ENCODE measurements at places on chromosomes 13 and 19.
A peak's percentile ranks its signal among the peaks of the same experiment; 100 is the strongest.

GRCh38 chr19:33204136-33204973 is 10.2 kb downstream of the LRP3 start:
- DNase-seq = peak; percentile 11

DNA sequence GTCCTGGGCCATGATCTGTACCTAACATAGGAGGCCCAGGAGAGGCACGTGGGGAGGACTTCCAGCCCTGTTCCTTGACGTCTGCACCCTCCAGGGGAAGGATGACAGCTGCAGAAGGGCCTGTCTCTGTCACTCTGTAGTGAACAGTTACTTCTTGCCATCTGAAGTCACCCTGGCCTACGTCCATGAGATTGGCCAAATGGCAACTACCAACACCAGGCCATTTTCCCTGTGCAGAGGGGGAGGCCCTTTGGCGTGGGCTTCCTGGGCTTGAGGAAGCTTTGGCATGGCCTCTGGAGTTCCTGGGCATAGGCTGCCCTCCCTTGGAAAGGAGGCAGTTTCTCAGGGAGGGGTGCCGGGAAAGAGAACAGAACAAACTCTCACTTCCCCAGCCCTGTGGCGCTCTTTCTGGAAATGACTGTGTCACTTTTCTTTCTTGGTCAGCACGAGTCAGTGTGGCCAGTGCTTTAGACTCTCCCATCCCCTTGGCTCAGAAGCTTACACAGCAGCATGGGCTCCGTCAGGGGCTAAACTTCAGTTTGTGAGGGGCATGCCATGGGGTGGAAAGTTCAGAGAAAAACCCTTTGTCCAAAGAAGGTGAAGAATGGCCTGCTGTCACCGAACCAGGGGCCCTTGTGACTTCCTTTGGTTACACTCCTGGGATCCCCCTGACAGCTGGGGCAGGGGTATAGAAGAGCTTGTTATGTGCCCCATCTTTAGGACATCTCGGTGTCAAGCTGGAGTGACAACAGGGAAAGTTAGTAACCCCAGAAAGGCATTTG is 5.3 kb downstream of the CARM1 start:
- no peak for DNase-seq

DNA sequence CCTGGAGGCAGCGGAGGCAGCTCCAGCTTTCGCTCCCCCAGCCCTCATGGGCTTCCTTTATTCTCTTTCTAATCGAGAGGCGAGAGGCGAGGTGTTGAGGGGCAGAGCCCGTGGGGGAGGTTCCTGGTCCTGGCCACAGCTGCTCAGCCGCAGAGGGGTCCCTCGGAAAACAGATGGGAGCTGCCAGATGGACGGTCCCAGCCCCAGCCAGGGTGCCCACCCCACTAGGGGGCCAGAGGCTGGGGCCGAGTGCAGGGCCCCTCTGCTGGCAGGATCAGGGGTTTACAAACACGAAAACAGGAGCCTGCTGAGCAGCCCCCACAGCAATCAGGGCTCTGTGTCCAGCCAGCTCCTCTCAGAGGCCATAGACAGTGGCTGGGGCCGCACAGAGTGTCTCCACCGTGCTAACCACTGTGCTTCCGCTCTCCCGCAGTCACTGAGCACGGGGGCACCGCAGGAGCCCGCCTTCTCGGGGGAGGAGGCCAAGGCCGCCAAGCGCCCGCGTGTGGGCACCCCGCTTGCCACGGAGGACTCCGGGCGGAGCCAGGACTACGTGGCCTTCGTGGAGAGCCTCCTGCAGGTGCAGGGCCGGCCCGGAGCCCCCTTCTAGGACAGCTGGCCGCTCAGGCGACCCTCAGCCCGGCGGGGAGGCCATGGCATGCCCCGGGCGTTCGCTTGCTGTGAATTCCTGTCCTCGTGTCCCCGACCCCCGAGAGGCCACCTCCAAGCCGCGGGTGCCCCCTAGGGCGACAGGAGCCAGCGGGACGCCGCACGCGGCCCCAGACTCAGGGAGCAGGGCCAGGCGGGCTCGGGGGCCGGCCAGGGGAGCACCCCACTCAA is 182.2 kb downstream of the KDM4B start:
- DNase-seq = no peak

DNA sequence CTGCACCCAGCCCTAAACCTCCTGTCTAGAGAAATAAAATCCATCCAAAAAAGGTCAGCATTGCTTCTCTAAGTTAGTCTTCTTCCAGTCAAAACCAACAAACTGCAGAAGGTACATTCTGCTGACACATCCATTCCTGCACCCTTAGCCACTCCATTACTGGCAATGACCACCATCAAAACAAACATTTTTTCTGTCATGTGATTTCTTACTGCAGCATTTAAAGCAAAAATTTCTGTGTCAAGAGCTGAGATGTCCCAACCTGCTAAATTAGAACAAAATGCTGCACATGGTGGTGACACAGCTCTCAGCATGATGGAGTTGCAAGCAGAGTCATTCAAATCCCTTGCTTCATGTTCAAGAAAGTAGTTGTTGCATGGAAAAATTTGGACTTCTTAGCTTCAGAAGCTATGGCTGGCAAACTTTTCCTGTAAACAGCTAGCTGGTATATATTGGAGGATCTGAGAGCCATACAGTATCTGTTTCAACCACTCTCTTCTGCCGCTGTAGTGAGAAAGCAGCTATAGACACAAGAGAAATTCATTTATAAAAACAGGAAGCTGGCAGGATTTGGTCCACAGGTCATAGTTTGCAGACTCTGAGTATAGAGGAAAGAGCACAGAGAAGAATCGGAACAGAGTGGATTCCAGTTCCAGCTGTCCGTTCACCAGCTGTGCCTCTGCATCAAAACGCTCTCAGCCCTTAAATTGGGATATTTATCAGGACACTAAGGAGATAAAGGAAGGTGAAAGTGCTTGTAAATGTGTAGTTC is 17.4 kb downstream of the RUBCNL start:
- no peak for DNase-seq

DNA sequence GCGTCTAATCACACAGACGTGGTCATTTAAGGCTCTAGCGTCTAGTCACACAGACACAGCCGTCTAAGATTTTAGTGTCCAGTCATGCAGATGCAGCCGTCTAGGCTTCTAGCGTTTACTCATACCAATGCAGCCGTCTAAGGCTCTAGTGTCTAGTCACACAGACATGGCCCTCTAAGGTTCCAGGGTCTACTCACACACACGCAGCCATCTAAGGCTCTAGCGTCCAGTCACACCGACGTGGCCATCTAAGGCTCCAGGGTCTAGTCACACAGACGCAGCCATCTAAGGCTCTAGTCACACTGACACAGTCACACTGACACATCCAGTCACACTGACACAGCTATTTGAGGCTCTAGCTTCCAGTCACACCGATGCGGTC is 55.7 kb downstream of the KLF2 start:
- DNase-seq = no peak

- no peak for DNase-seq
Measured at GRCh38 chr13:109668433-109669233, 117.8 kb downstream of the IRS2 start.

GRCh38 chr13:21436582-21436981 is 22.5 kb downstream of the ZDHHC20 start:
- no peak for DNase-seq

DNA sequence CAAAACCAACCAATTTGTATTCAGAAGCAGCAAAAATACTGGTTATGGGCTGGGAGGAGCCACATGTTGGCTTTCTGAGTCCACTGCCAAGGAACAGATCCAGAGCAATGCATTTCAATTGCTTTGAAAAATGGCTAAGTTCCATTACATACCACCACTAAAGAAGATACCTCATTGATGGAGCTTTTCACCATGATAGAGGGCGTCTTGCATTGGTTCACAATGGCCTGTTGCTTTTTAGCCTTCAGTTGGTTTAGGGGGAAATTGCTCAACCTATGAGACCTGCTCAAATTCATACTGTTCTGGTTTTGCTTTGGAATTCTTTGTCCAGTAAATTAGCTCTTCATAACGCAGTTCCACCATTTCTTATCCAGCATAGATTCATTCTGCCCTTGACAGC is 21.2 kb upstream of the CPB2 start:
- no peak for DNase-seq

- DNase-seq = no peak
Measured at GRCh38 chr19:28494461-28494860, 718.5 kb downstream of the UQCRFS1 start.

GRCh38 chr19:29974701-29975100 is 32.7 kb downstream of the URI1 start:
- DNase-seq = no peak

DNA sequence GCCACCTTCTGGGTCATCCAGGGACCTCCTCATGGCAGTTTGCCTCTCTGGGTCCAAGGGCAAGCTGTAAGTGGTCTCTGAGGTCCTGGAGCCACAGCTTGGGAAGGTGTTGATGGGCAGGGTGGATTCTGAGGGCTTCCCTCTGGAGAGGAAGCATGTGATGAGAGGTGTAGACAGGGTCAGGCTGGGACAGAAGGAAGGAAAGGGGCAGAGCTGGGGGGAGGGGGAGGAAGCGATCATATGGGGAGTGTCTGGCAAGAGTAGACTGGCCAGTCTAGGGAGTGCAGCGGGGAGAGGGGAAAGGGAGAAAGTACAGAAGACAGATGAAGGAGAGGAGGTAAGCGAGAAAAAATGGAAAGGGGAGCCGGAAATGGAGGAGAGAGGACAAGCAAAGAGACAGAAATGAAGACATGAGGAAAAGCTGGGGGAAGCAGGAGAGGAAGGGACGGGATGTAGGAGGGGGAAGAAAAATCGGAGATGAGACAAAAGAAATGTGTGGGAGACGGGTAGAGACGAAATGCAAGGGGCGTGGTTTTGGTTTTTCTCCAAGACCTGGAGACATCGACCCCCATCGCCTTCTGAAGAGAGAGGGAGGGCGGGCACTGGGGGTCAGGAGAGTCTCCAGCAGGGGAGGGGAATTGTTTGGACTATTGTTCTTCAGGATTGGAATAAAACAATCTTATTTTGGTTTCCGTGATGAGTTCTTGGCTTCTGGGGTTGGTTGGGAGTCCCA is 26.6 kb downstream of the ZSWIM9 start:
- no peak for DNase-seq

GRCh38 chr19:33273881-33274662 is 28.3 kb downstream of the CEBPA start:
- peak; percentile 68 for DNase-seq

DNA sequence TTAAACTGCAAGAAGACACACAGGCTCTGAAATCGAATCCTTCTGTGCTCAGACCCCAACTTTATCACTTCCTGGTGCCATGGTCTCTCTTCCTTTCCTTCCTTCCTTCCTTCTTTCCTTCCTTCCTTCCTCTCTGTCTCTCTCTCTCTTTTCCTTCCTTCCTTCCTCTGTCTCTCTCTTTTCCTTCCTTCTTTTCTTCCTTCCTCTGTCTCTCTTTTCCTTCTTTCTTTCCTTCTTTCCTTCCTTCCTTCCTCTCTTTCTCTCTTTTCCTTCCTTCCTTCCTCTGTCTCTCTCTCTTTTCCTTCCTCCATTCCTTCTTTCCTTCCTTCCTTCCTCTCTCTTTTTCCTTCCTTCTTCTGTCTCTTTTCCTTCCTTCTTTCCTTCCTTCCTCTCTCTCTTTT is 127.2 kb upstream of the CACNA1A start:
- no peak for DNase-seq

Data from right hindlimb (tissue), 1 donor.